ENCODE measurements at places on chromosomes 7 and 10.

GRCh38 chr10:29667191-29667590 lies 32.4 kb upstream of the SVIL start:
- no peak for DNase-seq

DNA sequence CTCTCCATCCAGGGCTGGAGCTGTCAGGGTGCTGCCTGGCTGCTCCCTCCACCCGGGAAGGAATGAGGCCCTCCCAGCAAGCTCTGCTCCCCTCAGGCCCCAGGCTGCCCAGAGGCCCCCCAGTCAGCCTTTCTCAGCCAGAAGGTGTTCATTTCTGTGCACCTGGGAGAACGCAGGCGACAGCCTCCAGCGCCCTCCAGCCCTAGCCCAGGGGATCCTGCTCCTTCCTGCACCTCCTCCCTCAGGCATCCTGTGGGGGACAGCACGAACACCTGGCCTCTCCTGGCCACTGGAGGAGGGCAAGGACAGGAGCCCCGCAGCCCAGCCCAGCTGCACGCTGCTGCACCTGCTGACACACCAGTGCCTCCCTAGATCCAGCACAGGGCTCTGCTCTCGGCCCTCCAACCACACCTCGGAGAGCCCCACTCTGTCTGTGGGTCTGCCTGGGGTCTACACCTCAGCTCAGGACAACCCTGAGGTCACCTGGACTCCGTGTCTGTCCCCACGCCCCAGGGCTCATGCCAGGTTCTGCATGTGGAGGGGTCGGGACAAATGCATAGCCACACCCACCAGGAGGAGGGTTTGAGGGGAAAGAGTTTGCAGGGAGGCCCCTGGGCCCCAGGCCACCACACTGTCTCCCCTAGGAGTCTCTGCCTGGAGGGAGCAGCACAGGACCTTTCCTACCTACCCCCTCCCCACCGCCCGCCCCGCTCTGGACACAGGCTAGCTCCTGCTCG lies 7.4 kb upstream of the PWWP2B start:
- DNase-seq, result no peak

DNA sequence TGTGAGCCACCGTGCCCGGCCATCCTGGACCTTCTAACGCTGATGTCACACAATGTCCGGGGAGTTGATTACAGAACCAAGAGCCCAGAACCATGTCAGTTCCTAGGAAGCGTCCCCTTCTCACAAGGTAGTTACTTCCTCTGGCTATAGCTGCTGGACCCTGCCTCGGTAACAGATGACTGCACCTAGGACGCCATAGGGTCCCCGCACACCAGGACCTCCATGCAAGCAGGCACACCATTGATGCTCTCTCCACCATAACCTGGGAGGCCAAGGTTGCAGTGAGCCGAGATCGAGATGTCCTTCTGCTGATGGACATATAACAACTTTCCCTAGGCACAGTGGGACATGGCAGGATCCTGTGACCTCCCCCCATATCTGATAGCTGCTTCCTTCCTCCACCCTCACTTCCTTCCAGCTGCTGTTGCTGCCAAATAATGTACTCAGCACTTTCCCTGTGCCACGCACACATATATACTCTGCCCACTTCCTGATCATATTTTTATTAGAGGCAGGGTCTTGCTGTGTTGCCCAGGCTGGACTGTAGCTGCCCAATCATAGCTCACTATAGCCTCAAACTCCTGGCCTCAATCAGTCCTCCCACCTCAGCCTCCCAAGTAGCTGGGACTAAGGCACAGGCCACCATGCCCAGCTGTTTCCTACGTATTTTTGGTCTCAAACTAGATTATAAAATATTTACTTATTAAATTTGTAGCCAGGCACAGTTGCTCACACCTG lies 3.5 kb upstream of the SNX8 start:
- no peak for DNase-seq

GRCh38 chr10:49446031-49446430 lies 50.1 kb upstream of the DRGX start:
- DNase-seq, result no peak

All from RWPE1 (cell line).